ENCODE measurements at places on chromosomes 7 and 10.

- no peak for DNase-seq
Measured at GRCh38 chr7:23930312-23930711, 220.3 kb downstream of the STK31 start.

DNA sequence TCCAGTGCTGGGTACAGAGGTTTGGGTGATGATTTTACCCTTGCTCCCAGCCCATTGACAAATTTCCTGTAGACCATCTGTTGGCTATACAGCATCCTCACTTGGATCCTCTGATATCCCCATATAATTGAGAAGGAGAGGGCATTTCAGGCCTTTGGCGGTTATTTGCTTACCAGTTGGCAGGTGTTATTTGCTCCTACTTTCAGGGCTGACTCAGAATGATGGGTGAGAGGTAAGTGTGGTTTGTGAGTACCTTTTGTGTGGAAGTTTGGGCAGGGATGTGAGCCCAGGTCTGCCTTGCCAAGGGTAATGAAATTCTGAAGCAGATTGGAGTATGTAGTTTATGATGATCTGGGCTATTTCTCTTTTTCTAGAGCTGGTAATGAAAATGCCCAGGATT is 93.6 kb downstream of the LRMDA start:
- no peak for DNase-seq

DNA sequence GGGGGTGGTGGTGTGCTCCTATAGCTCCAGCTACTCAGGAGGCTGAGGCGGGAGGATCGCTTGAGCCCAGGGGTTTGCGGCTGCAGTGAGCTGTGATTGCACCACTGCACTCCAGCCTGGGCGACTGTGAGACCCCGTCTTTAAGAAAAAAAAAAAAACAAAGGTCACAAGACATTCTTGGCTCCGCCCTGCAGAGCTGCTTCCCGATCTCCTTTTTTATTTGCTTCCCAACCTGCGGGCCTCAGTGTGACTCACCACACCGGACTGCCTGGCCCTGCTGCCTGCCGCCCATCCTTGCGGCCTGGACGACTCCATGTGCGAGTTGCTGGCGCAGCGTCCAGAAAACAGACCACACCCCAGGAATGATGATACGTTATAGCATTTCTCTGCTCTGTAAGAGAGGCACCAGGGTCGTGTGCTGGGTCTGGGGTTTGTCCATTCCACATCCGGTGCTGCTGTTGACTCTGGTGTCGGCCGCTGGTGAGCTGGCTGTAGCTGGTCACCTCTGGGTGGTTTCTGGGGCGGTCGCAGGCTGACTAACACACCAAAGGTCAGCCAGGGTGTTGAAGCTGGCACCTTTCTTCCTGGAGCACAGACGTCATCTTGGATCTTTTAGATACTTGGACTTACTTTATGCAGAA is 123.6 kb downstream of the TCF7L2 start:
- no peak for DNase-seq

DNA sequence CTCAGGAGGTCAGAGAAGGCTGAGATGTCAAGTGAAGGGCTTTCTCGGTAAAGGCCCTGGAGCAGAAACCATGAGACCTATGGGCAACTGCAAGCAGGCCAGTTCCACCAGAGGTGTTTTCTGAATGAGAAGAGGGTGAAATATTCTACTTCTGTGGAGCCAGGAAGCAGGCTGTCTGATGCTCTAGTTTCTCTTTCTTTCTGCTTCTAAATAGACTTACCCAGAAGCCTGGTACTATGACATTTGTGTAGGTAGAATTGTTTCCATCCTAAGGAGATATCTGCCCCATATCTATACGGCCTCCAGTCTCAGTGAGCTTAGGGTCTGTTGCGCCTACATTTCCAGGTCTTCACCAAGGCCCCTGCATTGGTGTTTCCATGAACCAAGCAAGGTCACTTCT is 73.4 kb upstream of the CC2D2B start:
- no peak for DNase-seq

DNA sequence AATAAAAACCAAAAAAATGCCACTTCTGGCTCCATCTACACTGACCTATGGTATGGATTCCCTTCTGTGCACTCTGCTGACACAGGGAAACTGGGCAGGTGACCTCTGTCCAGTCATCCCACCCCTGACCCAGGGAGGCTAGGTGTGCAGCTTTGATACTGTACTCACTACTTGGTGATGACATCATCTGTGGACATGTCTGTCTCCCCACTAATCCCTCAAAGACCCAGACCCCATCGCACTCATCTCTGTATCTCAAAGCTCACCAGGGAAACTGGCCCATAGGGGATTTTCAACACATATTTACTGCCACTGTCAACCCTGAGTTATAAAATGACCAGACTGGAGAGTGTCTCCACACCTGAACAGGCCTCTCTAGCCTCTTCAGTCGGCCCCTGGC is 10.6 kb downstream of the SGMS1 start:
- no peak for DNase-seq

DNA sequence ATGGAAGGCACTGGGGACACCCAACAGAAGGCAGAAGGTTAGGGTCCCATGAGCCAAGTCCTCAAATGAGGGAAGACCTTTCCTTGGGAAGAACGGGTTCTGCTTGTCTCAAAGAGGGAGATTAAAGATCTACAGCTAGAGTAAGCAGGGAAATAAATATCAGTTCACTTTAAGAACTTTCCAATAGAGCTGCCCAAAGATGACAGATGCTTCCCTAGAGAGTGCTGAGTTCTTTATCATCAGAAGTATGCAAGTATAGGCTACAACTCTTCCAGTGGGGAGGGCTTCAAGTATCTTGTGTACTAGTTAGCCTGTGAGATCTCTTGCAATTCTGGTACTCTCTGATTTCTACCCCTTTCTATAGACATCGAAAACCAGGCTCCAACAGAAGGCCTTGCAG is 39.4 kb downstream of the EMX2 start:
- no peak for DNase-seq

DNA sequence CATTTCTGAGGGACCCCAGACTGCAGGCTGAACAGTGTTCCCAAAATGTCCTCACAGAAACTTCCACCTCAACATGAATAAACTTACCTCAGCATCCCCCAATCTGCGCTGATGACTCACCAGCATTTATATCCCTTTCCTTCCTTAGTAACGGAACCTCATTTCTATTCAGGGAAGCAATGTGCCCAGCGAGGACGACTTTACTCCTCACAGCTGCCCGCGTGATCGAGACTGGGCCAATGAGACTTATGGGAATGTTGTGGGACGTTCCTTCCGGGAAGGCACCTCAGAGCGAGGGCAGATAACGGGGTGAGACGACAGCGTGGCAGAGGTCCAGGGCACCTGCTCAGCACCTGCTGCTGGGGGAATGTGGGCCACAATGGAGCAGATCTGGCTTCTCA is 73.1 kb upstream of the CAMK2B start:
- no peak for DNase-seq

DNA sequence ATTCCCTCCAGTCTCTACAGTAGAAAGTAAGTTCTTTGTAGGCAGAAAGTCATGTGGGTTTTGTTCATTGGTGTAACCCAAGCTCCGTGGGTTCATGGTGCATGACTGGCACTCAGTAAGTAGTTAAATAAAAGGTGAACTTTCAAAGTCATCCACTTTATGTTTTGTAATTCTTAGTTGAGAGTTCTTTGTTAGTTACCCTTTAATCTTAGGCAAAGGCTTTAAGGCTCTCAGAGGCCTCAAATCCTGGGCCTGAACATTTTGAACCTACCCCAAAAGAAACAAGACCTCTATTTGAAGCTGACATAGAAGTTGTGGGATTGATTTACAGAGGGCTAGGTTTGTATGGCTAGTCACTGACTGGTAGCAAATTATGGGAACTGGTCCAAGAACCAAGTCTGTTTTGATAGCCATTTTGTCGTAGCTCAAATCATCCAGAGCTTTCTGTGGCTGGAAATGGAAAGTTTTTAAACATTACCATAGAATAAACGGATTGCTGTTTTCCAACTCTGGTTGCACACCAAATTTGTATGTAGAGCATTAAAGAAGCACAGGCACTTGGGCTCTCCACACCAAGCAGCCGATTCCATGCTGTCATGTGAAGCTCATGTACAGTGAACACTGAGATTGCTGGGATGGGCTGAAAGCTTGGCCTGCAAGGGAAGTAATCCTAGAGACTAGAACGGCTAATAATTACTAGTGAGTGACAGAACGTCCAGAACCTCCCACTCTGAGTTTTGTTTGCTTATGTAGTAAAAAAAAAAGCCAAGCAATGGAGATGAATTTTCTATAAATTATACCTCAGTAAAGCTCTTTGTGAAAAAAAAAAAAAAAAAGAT is 53.5 kb downstream of the DENND11 start:
- no peak for DNase-seq

DNA sequence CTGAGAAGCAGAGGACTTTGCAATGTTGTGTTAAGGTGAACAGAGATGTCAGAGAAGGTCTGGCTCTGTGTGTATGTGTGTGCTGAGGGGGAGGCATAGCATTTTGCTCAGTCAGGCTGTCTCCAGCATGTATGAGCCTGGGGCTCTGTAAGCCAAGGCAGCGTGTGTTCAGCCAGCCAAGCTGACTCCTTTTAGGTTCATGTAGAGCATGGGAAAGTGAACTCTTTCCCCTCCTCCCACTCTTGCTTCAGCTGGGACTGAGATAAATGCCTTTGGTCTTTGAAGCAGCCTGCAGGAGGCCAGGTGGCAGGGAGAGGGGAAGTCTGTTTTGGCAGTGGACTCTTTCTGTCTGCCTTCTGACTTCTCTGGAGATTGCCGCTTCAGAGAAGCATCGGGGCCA is 3.8 kb downstream of the SFXN2 start:
- no peak for DNase-seq

GRCh38 chr7:1164436-1164835 is 4.4 kb upstream of the ZFAND2A start:
- DNase-seq, result no peak

- no peak for DNase-seq
Measured at GRCh38 chr7:81924494-81924893, 154.6 kb upstream of the HGF start.

GRCh38 chr7:142796001-142796500 is 25.3 kb downstream of the PRSS2 start:
- peak; percentile 12 for DNase-seq

- DNase-seq, result no peak
Measured at GRCh38 chr7:140650367-140650766, 9.8 kb upstream of the DENND2A start.

GRCh38 chr7:47610506-47611044 is 28.7 kb upstream of the TNS3 start:
- DNase-seq, result no peak

- DNase-seq, result no peak
Measured at GRCh38 chr7:130141884-130142653, 63.1 kb downstream of the TMEM209 start.

DNA sequence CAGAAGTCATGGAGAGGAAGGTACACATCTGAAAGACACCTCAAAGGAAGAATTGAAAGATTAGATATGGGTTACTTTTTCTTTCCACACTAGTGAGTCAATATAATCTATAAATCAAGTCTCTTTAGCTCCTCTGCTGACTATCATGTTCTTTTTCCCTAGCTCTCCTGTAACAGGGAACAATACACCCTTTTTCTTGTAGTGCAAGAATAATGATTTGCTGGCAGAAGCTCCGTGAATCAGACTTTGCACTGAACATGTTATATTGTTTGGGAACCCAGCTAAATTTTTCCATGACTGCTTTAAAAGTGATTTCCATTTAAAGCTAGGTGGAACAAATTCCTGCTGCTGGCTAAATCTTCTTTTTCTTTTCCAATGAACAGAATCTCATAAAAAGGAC is 756.6 kb upstream of the C7orf33 start:
- DNase-seq, result no peak
